Motor neuron (in vitro differentiated cells): ENCODE measurements at places on chromosomes 7 and 10.
A peak's percentile ranks its signal among the peaks of the same experiment; 100 is the strongest.

- no peak for ATAC-seq
Observed at GRCh38 chr10:99781734-99782429, 558 bp upstream of the ABCC2 start.

DNA sequence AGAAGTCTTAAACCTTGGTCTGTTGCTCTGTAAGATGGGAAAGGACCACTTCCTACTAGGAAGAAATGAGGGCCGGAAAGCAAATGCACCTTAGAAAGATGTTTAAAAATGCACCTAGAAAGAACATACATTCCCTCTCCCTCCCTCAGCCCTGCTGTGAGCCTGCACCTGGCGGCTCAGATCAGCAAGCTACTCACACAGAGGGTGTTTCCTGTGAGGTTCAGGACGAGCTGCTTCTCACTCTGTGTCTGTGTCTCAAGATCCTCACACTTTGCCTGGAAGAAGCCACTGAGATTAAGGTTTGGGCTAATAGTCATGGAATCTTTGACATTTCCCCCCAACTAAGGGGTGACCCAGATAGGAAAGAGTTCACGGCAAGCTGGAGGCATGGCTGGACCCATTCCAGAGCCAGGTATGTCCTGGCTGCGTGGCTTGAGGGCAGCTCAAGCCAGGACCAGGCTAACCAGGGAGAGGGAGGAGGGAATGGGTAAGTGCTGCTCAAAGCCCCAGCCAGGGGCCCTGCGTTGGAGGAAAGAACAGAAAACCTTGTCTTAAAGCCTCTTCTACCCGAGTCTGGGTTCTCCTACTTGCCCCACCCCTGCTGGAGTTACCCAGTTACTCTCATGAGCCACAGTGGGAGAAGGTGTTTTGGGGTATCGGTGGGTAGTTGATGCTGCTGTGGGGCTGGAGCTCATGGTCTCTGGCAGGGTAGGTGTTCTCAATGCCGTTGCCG is 47.5 kb downstream of the PODXL start:
- no peak for ATAC-seq

DNA sequence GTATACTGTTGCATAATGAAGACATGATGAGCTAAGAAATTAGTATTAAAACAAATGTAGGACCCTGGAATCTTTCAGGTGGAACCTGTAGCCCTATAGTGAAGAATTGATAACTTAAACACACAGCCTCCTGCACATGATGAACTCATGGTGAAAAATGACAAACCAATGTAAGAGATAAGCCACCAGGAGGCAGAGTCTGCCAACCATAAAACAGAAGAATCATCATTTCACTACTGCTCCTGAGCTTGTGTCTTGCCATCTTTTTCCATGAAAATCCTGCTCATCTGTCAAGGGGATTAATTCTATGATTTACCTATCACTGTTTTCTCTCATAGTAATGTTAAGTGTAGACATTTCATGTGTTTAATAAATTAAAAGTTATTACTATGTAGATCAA is 363.9 kb downstream of the MALRD1 start:
- ATAC-seq = no peak

GRCh38 chr7:156160811-156161210 is 348.5 kb upstream of the SHH start:
- no peak for ATAC-seq

GRCh38 chr10:2895594-2896196 is 171.7 kb upstream of the PFKP start:
- no peak for ATAC-seq

- no peak for ATAC-seq
Observed at GRCh38 chr10:36171556-36171952, 529.5 kb upstream of the FZD8 start.

DNA sequence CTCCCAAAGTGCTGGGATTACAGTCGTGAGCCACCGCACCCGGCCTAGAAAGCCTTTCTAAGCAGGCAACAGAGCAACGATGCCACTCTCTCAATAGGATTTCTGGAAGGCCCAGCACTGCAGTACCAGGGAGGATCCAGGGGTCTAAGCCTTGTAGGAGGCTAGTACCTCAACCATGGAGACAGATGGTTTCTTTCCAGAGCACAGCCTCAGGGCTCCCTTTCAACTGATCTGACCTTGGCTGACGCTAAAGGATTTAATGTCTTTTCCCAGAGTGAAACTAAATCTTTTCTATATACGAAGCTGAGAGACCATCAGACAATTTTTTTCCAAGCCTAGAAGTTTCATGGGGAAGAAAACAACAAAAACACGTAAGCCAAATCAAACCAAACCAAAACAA is 78.0 kb downstream of the WDR11 start:
- ATAC-seq = no peak

DNA sequence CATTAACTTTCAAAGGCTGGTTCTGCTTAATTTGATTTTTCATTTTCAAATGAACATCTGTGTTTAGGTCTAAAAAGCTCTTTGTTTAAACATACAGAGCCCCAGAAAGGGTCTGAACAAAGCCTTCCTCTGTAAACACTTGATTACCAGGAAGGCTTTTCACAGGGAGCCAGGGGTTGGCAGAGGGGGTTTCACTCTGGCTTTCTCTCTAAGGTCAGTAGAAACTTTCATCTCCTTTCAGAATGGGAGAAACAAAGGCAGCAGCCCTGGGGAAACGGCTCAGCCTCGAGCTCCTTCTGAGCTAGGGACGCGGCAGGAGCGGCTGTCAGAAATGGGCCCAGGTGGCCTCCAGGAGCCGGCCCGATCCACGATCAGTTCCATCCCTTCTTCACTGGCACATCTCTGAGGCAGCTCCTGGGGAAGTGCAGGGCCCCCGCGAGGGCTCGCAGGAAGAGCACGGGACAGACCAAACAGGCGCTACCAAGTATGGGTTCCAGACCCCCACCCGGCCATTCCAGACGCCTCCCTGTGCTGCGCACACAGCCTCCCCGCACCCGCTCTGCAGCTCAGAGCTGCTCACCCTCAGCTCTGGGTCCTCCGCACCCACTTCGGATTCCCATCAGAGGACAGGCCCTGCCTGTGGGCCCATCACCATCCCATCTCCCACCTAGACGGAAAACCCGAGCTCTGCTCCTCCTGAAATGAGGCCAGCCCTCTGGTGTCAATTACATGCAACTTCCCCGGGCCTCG is 124.1 kb downstream of the MAD1L1 start:
- ATAC-seq = no peak

DNA sequence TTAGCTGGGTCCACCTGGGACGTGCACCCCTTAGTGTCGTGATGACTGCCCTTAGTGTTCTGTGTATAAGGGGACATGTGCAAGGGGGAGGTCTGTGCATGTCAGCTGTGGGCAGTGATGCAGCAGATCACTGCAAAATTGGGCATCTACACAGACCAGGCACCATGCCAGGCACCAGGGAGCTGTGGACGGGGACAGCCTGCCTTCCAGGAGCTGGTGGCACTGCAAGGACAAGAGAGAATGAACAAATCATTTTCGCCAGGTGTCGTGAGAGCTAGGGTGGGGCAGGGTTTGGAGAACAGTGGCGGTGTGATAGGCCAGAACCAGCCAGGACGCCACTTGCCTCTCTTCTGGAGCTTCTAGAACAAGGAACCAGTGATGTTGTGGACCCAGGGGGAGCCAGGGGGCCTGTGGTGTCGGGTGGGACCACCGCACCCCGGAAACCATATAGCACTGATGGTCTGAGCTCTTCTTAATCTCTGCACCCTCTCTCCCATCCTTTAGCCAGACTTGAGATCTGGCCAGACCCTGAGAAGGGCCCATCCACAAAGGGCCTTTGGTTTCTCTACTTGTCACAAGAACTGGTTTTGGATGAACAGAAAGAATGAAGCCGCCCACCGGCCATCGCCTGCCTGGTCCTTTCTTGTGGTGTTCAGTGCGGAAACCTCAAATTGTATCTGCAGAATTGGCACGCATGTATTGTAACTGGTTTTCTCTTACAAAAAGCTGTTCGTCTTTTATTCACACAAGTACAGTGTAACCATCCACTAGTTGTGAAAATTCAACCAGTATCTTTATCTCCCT is 30.7 kb downstream of the PRF1 start:
- ATAC-seq = no peak

- ATAC-seq = no peak
Observed at GRCh38 chr7:68458010-68458908, 1140.0 kb upstream of the AUTS2 start.

DNA sequence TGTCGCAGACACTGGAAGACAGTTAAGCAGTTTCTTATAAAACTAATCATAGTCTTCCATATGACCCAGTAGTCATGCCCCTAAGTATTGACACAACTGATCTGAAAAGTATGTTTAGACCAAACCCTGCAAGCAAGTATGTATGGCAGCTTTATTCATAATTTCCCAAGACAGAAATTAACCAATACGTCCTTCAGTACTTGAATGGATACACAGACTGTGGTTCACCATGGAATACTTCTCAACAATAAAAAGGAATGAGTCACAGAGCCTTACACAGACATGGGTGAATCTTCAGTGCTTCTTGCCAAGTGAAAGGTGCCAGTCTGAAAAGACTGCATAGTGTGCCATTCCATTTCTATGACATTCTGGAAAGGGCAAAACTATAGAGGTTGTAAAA is 50.2 kb upstream of the AKR1E2 start:
- no peak for ATAC-seq

DNA sequence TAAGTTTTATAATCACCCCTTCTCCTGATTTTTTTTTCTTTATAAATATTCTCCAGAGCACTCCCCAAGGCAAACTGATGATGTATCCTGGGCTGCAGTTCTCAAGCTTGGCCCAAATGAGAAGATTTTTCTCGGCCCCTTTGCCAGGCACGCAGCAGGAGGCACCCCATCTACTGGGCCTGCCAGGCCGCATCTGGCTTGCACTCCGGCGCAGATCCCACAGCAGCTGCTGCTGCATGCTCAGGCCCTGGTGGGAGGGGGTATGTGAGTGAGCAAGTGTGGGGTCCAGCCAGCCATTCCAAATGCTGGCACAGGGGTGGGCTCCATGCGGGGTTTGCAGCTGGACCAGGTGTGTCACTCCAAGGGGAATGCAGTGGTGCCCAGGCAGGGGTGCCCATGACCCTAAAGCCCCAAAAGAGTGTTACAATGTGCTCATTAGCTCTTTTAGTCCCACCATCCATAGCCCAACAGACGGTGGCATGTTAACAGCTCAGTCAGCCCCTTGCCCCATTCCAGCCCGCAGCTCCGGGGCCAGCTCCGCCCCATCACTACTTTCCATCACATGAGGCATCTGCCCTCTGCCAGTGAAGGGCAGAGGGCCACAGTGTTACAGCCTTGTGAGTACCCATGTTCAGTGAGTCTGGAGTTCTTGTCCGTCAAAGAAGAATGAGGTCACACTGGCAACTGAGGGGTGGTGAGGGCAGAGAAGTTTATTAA is 25.9 kb downstream of the OAT start:
- no peak for ATAC-seq

- peak; percentile 83 for ATAC-seq
Observed at GRCh38 chr10:129531195-129531968, 64.3 kb downstream of the MGMT start.
